ENCODE measurements at places on chromosomes 13 and 19.

DNA sequence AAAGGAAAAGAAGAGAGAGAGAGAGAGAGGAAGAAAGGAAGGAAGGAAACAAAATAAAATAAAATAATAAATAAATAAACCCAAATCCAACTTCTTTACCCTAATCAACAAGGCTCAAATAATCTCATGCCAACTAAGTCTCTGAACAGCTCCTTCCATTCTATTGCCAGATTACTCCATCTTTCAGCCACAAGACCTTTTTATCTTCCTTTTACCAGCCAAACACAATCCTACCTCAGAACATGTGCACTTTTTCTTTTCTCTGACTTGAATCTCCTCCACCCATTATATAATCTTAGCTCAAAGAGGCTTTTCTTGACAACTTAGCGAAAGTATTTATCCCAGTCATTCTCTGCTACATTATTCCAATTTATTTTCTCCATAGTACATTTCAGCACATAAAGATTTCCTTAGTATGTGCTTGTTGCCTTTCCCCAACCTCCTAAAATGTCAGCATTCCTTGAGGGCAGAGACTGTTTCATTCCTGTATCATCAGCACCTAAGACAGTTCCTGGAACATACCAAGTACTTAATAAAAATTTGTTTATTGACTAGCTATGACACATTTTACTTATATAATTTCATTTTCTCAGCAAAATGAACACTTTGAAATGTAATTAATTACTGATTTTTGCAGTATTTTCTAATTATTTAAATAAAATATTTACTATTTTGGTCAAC is 33.5 kb upstream of the USPL1 start:
- no peak for DNase-seq

DNA sequence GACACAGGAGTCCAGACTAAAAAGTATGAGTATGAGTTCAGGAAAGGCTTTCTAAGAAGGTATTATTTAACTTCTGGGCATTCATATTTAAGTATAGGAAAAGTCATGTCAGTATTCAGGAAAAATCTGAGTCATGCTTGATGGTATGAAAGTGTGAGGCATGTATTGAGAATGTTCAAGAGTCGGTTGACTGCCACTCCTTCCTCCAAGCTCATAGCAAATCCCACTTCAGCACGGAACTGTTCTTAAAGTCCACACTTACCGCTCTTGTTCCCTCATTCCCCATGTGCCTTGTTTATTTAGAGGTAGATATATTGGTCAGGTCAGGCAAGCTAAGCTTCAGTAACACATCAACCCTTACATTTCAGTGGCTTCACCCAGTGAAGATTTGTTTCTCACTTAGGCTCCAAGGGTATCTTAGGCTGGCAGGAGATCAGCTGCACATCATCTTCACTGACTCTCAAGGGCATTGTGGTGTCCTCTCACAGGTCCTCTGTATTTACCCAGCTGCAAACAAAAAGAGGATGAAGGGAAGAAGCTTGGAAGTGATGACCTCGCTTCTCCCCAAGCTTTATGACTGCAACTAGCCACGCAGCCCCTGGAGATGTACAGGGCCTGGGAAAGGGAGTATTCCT is 1189.2 kb downstream of the EFNB2 start:
- DNase-seq: no peak

DNA sequence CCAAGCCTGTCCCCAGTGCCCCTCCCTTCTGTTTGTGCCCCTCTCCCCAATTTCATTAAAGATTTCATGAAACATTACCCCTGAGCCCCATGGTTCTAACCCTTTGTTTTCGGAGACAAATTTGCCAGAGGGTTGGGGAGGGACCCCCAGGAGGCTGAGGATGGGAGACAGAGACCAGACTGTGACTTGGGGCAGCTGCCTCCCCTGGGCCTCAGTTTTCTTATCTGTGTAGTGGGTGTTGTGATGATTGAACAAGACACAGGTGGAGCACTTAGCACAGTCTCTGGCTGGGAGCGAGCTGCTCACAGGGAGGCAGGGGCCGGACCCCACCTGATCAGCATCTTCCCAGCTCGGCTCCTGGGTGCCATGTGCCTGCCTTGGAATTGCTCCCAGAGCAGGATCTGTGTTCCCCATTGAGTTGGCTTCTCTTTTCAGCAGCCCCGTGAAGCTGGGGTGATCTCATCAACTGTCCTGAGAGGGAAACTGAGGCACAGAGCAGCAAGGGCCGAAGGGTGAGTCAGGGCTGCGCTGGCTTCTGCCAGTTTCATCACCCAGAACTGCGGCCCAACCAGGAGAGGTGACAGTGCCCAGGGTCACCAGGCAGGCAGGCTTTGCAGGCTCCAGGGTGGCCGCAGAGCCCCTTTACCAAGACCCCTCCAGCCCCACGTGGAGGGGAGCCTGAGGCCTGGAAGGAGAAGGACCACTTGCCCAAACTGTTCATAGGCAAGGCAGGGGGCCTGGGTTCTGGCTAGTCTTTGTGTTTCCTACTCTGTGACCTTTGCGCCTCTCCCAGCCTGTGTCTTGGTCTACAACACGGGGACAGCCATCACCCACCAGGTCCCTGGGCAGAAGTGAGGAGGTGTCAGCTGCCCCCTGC is 6.9 kb downstream of the IRF3 start:
- no peak for DNase-seq

- DNase-seq: no peak
Observed at GRCh38 chr19:5271145-5271544, 69.5 kb downstream of the PTPRS start.

DNA sequence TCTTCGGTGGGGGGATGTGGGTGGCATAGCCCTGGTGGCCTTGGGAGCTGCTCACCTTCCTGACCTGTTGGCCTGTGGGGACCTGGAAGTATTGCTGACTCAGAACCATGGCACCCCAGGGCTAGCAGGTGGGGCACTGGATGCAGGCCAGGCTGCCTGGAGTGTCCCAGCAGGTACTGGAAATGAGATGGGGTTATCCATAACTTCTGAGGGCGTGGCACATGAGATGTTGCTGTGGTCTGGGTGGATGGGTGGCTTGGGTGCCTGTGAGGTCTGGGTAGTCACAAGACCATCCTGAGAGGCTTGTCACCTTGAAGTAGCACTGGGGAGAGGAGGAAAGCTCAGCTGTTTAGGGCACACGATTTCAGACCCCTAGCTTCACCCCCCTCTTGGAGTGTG is 636 bp upstream of the RNF225 start:
- DNase-seq: no peak

DNA sequence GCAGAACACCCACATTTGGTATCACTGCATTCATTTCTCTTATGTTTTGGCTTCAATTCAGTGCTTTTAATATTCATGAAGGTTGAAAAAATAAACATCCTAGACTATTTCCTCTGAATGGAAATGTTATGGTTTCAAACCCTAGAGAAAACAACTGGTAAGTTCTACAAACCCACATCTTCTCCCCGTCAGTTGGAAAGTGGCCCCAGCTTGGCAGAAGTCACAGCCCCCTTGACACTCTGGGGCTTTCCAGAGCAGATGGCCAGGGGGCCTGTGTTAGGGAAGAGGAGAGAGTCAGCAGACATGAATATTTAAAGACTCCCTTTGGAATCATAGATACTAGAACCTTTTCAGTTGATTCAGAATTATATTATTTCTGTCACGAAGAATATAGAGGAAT is 123.9 kb downstream of the SHISA2 start:
- no peak for DNase-seq

- DNase-seq: no peak
Observed at GRCh38 chr13:50685491-50685890, 158.0 kb downstream of the DLEU7 start.

DNA sequence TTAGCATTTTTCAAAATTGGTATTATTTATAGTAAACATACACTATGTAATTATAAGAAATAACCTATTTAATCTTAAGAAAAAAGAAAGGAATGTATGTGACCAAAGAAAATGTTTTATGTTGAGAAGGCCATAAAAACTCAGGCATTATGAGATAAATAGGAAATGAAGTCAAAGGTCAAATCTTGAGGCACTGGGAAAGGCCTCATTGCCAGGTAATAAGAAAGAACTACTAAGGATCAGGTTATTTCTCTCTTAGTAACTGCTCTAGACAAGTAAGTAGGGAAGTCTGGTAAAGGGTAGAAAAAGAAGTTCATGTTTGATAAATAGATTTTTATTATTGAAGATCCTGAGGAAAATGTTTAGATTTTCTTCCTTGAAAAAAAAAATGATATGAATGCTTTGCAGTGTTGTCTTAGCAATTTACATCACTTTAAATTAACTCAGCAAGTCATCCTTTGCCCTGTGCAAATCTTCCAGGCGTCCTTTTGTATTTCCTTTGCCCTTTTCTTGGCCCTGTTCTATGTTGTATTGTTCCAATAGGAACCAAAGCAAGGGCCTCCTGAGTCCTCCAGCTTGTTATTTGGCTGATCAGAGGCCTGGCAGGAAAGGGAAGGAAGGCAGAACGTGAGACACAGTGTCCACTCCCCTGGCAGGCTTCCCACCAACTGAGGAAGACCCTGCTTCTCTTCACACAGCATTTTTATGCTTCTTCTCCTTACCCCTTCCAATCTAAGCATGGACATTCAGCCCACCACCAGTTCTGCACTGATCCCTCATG is 260.4 kb upstream of the MIR17HG start:
- DNase-seq: no peak

DNA sequence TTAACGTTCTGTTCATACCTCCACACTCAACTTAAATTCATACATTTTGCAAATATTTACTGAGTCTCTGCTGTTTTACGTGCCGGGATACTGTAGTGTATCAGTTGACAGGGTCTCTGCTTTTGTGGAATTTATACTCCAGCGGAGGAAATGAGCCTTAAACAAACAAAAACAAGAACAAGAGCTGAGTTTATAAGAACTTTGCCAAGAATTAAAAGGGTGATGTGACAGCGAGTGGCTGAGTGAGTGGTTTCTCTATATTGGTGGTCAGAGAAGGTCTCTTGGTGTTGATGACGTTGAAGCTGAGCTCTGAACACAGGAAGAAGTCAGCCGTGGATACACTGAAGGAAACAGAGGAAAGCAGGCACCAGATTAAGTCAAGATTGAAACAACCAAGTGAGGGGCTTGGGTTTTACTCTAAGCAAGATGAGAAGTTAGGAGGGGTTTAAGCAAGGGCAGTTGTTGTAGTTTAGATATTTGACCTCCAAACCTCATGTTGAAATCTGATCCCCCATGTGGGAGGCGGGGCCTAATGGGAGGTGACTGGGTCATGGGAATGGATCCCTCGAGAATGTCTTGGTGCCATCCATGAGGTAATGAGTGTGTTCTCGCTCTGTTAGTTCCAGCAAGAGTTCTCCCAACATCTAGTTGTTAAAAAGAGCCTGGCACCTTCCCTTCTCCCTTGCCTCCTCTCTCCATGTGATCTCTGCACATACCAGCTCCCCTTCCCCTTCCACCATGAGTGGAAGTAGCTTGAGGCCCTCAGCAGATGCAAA is 248.3 kb downstream of the DCLK1 start:
- DNase-seq: no peak

GRCh38 chr19:1505012-1505411 is 7.8 kb downstream of the ADAMTSL5 start:
- DNase-seq: no peak

GRCh38 chr13:79867254-79867653 is 386.3 kb downstream of the NDFIP2 start:
- no peak for DNase-seq

GRCh38 chr13:51243832-51244231 is 21.6 kb downstream of the FAM124A start:
- no peak for DNase-seq

DNA sequence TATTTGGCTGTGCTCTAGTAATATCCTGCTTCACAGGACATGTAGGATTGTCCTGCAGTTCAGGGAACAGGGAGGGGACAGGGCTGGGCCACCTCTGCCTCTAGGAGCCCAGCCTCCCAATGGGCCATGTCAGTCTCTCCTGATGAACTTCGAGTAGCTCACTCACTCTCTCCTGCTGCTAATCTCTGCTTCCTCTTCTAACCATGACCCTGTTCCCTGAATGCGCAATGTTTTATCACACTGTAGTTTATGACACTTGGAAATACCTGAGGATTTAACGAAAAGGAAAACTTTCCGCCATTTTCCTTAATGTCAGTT is 9.2 kb downstream of the PARP4 start:
- no peak for DNase-seq

- no peak for DNase-seq
Observed at GRCh38 chr13:60453490-60453889, 56.5 kb downstream of the TDRD3 start.

GRCh38 chr13:43156916-43157315 is 133.5 kb downstream of the DNAJC15 start:
- DNase-seq: no peak

DNA sequence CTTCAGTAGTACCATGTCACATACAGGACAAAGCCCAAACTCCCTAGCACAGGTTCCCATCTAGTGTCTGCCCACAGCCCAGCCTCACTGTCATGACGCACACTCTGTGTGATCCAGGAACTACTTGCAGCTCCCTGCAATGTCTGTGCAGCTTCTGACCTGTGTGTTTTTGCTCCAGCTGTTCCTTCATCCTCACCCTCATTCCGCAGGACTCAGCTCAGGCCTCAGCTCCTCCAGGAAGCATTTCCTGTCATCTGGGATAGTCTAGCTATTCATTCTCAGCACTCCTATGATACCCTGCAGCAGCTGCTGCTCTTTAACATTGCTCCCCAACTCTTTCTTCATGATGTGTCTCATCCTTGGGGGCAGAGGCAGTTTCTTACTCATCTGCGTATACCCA is 56.1 kb downstream of the ENOX1 start:
- no peak for DNase-seq

DNA sequence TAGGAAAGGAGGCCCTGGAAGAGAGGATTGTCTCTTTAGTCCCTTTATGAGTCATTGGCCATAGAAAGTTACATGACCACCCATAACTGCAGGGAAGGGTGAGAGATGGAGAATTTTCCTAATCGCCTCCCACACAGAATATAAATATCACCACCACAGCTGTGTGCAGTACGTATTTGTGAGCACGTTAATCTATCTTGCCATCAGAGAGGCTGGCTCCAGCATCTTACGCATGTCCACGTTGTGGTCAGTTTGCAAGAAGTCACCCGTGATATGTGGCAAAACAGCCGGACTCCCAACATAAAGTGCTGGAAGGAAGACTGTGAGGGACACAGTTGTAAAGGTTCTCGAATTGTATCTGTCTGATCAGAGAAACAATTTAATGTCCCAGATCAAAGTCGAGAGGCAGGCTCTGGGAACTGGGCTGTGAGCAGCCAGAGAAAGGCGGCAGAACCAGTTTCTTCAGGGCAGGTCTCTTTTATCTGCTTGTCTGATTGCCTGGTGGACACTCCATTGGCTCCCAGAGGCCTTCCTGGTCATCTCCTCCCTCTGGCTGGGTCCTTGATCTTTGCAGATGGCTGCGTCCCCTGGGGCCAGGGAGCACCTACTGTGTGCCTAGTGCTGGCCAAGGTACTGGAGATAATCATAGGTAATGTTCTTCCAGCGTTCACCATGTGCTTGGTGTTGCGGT is 74.9 kb downstream of the SIPA1L3 start:
- DNase-seq: no peak

DNA sequence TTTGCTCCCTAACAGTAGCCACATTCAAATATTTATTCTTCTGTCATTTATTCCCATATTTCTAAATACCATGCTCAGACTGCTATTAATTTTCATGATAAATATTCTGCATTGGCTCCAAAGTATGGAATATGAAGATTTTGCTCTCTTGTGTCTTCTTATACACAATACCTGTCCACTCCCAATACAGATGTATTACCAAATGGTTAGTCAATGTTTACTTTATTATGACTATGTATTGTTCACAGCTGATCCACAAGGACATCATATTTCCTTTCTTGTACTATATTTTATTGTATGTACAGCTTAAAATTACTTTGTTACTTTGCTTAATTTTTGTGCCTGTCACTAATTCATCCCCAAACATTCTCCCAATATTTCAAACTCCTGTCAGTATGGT is 322.3 kb downstream of the OXGR1 start:
- no peak for DNase-seq
